Stimulated activated CD4-positive, alpha-beta T cell treated with anti-CD3 and anti-CD28 coated beads, Interleukin-1b, Interleukin-23, amount 100 ng/mL, for 4 hours (primary cell): ENCODE measurements at places on chromosomes 6 and 20.

DNA sequence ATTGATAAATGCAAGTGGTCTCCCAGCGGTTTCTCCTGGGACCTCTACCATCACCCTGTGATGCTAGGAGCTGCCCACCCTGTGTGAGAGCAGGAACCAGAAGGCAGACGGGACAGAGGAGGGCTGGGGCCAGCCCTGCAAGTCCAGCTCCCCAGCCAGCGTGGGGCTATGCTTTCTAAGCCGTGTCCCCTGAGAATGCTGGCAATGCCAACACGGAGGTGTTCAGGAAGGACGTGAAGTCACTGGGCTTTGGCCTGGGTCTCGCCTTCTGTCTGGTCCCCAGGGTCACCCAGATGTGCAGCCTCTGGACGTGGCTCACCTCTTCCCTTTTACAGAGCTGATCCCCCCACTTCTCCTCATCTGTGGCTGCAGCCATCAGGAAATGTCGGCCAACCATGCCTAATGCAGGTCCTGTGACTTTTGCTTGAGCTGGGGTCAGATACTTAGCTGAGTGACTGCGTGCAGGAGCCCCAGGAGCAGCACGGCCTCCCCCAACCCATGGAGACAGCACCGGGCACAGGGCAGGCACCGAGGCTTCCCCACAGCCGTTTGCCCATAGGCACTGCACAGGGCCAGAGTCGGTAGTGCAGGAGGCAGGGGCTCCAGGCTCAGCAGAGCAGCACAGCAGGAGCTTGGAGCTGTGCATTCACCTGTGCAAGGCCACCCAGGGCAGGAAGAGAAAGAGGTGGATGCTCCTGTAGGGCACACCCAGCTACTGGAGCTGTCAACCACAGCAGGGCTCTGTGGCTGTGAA, 66.2 kb downstream of the GNAS-AS1 start:
- DNase-seq: no peak

DNA sequence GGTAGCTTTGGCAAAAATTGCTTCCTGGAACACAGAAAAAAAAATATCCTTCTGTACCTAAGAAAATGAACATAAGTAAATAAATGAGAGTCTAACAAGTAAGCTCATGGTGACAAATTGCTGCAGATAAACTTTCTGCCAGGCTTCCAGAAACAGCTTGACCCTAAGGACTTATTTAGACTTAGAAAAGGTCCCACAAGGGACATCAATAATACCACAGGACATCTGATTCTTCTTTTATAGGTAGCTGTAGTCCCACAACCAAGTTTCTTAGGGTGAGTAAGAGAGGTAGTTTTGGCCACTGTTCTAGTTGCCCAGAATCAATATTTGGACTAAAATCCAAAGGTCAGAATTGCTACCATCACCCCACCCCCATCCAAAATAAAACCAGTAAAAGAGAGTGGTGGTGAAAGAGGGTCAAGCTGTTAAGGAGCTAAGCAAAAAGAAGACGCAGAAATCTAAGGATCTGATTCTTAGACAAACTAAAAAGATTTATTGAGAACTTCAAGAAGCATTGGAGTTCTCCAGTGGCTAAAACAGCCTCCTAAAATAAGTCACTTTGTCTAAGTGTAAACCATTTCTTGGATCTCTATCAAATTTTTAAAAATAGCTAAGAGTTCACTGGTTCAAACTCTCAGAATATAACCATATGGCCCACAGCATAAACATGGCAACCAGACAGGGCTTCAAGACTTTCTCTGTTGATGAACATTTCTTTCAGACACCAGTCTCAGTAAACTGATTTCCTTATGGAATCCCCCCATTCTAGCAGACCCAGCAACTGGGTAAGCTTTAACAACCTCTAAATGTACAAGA, 180.6 kb downstream of the PTPRK start:
- DNase-seq: no peak

GRCh38 chr6:13004601-13005000, 288.0 kb downstream of the PHACTR1 start:
- no peak for DNase-seq

DNA sequence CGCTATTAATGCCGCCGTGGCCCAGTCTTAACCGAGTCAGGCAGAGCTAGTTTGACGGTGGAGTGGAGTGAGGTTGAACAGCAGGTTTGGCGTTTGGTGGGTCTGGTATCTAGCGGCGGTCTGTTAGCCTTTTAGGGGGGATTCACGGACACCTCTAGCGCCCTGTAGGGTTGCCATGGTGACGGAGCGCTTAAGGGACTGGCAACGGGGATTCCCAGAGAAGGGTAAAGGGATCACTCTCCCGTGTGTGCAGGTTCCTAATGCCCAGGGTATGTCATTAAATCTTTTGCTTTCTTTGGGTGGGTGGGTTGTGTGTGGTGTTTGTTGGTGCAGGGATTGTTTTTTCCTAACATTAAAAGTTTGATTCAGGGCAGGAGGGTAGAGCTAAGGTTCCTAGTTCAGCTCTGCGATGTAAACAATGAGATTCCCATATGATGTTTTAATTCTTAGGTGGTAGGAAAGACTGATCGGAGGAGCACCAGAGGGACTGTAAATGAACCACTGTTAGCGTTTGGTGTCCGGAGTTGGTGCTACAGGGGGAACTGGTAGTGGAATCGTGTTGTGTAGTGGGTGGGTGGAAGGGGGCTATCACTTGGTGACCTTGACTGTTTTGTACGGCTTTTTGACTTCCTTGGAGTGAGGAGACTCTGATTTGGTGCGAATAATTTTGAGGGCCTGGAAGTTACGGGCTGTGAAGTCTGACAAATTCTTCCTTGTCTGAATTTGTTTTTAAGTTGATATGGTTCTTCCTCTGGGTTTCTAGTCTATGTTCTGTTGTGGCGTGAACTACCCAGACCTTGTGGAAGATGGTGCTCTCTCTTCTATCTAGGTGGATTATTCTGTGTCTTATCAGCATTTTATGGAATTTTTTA, 5.0 kb downstream of the BRD2 start:
- peak; percentile 40 for DNase-seq

- no peak for DNase-seq
Observed at GRCh38 chr6:82437701-82438100, 74.1 kb downstream of the TPBG start.

DNA sequence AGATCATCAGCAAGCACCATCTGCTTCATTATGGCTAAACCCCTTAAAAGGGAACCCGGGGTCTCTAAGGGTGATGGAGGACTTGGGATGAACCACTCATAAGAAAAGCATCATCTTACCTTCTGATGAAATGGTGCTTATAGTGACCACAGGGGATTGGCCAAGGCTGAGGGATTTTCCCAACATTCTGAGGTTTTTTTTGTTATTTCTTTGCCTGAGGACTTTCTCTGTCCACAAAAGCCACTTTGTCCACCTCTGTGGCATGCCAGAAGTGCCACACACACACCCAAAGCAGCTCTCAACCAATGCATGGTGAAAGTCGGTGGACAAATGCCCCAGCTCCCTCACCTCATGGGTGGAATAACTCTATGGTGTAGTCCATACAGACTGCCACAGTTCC, 79.3 kb upstream of the TOP1 start:
- no peak for DNase-seq

- no peak for DNase-seq
Observed at GRCh38 chr20:60977901-60978300, 274.2 kb upstream of the CDH4 start.

DNA sequence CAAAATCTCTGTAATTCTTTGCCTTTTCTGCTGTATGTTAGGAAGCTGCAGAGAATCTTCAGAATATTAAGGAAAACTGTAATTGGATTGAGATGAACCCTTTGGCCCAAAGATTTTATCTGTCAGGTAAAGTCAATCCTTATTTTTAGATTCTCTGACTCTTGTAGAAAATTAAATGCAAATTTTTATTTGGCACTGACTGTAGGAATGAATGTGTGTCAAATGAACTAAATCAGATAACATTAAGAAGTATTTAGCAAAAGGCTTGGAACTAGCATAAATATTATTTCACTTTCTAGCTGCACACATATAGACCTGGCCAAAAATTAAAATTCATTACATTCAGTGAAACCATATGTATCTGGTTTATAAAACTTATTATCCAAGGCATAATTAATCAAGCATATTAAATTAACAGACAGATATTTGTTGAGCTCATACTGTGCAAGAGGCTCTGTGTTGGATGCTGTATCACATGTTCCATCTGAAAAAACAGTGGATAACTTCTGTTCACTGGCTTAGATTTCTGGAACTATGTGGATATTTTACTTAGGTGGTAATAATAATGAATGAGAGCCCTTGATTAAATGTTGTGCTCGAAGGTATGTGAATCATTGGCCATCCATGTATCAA, 124.8 kb downstream of the HDGFL1 start:
- DNase-seq: no peak

DNA sequence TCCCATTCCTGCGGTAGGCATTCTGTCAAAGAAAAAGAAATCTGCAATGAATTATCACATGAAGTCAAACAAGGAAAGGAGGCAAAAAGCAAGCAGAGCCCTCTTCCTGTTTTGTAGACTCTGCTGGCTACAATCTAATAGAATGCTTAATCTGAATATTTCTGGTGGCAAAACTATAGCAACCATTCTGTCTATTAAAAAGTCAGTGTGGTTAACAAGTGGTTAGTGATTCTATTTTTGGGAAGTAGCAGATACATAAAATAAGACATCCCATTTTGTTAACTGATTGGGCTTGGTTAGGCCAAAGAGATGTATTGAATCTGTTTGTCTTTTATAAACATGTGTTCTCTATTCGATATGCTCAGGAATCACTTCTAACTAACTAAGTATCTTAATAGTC, 442.3 kb downstream of the CDC5L start:
- no peak for DNase-seq

DNA sequence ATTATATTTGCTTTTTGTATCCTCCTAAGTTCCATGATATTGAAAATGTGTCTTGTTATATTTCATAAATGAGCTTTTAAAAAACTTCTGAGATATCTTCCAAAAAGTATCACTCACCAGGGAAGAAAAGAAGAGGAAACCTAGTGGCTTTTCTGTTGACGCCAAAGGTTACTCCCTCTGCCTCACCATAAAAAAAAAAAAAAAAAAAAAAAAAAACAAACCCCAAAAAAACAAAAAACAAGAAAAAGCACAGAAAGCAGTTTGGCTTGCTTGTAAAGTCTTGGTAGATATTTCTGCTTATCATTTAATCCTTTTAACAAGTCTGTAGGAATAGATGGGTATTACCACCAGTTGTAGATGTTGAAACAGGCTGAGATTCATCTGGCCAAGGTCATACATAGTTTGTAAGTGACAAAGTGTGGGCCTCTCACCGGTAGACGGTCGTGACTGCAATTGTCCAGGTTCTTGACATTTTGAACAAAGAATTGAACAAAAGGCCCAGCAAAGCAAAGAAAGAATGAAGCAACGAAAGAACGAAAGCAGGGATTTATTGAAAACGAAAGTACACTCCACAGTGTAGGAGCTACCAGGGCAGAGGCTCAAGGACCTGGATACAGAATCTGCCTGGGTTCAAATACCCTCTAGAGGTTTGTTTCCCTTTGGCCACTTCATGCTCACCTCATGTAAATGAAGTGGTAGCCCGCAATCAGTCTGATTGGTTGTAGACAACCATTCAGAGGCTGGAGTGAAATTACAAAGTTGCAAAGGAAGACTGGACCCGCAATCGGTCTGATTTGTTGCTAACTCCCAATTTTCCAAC, 11.6 kb upstream of the ELOVL5 start:
- DNase-seq: no peak

DNA sequence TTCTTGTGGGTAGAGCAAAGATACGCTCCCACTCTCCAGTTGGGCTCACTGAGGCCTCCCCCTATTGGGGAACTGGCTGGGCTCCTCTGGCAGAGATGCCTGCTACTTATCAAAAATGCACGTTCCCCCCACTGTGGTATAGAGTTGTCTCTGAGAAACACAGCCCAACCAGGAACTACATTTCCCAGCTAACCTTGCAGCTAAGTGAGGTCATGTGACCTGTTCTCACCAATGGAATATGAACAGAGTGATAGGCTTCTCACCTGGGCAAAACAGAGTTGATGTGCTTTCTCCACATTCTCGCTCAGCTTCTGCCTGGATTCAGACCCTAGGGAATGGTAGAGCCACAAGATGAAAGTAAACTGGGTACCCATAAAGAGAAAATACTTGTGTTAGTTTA, 49.1 kb upstream of the PTPRT start:
- no peak for DNase-seq

GRCh38 chr20:24989162-24989561, 3.4 kb downstream of the APMAP start:
- DNase-seq: no peak

DNA sequence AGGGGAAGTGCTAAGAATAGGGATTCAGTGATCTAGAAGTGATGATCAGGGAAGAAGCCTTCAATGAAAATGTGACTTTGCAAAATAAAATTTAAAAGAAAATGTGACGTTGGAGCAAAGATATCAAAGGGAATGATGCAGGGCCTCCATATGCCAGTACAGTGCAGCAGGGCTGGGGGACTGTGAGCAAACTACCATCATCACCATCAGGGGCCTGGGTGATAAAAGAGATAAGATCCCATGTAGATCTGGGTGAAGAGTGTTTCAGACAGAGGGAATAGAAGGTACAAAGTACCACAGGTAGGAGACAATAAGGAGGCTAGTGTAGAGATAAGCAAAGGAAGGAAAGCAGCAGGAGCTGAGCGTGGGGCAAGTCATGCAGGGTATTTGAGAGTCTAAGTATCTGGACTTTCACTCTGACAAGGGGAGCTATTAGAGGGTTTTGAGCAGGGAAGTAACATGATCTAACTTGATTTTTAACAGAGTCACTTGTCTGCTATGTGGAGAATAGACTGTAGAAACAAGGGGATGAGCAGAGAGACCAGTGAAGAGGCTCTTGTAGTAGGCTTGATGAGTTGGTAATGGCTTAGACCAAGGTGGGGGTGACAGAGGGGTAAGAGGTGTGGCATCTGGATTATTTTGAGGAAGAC, 295.6 kb downstream of the ZFAND3 start:
- DNase-seq: no peak

DNA sequence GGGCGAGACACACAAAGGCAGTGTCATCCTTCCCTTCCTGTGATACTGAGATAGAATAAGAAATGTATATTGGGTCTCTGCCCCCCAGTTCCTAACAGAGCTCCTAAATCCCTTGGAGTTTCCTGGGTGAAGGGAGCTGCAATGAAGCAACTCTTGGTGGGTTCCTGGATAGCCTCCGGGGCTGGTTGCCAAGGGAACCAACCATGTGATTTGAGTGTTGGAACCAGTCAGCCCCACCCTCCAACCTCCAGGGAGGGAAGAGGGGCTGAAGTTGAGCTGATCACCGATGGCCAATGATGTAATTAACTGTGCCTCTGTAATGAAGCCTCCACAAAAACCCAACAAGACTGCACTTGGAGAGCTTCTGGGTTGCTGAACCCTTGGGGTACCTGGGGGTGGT, 116.6 kb downstream of the SLC22A3 start:
- no peak for DNase-seq

DNA sequence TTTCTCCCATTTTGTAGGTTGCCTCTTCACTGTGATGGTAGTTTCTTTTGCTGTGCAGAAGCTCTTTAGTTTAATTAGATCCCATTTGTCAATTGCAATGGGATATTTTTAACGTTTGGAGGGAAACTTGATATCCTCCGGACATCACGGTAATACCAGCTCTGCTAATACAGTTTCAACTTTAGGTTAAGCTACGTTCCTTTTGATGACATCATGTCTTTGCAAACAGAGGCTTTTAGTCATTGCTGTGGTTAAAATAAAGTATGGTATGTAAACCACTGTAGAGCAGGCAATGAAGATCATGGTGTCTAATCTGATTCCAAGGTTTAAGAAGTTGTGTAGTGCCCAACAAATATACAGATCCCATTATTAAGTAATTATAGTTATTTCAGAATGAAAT, 168.0 kb upstream of the CHD6 start:
- DNase-seq: no peak

- DNase-seq: no peak
Observed at GRCh38 chr6:117399924-117400323, 25.8 kb downstream of the ROS1 start.
